ENCODE measurements at places on chromosomes 12 and 14. TPM values are rescaled to one million over a fixed set of nuclear protein-coding genes. Genes with fewer than 3 reads are reported as not detected.

The NFE2 gene
- polyA plus RNA-seq = 0.34 TPM

- no peak for DNase-seq
These were observed 6.7 kb downstream of the PAPOLA start for GRCh38 chr14:96508900-96509299.

DNA sequence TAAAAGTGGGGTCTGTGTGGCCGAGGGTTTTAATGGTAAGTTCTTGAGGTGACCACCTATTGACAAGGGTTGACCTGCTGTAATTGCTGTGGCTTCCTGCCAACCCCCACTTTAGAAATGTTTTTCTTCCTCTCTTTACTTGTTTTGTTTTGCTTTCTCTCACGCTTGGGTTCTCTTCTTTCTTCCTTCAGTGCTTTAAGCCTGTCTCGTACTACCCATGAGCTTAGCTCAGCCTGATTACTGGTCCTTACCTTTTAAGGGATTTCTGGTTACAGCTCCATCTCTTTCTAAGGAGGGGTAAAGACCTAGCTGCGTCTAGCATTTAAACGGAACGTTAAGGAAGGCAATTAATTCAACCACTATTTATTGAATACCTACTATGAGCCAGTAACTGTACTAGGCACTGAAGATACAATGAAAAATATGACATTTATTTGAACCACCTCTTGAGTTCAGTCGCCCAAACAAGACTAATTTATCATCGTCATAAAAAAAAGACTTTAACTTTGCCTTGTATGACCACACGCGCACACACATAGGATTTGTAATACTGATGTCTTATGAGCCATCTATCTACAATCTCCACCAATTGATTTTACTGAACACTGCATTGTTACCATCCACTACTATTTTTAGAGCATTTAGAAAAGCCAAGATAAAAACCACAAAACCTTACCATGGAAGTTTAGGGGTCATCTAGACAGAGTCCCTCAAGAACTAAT is 888 bp upstream of the PPP1R12A start:
- no peak for DNase-seq

The PRB4 gene
- not detected for polyA plus RNA-seq

The LRFN5 gene
- 12.7 TPM for polyA plus RNA-seq

DNA sequence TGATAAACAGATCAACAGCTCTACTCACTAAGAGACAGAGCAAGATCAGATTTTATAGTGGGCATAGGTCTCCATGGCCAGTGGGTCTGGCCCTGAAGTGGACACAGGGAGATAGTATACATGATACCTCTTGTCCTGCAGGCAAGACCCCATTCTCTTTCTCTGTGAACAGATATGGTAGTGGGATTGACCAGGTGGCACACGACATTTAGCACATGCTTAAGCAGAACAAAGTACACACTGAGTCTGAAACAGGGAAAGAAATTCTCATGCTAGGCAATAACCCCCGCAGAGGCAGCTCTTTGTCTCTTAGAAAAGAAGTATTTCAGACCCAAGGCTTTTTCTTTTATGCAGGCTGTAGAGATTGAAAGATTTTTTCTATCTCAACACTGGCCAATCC is 1331.2 kb downstream of the FSCB start:
- no peak for DNase-seq

- no peak for DNase-seq
These were observed 181.1 kb downstream of the PTPN11 start for GRCh38 chr12:112599871-112600270.

DNA sequence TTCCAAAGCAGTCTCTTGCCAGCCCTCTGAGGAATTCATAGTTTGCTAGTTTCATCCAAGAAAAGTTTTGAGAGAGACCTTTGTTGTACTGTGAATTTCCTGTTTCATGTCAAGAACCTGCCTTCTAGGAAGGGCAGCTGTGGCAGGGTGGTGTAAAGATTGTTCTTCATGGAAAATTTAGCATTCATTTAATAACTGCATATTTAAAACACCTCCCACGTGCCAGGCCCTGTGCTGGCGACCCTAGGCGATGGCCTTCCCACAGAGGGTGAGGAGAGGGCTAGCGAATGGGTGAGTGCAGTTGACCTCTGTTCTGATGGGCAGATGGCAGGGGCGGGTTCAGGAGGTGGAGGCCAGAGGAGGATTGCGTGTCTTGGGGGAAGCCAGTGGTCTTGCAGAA is 43.2 kb downstream of the MLXIP start:
- no peak for DNase-seq

GRCh38 chr12:12461923-12462315 is 100.7 kb downstream of the DUSP16 start:
- DNase-seq = no peak

GRCh38 chr14:102234331-102235264 is 70.4 kb downstream of the MOK start:
- no peak for DNase-seq

- no peak for DNase-seq
These were observed 123.6 kb downstream of the TSPAN9 start for GRCh38 chr12:3200814-3201233.

DNA sequence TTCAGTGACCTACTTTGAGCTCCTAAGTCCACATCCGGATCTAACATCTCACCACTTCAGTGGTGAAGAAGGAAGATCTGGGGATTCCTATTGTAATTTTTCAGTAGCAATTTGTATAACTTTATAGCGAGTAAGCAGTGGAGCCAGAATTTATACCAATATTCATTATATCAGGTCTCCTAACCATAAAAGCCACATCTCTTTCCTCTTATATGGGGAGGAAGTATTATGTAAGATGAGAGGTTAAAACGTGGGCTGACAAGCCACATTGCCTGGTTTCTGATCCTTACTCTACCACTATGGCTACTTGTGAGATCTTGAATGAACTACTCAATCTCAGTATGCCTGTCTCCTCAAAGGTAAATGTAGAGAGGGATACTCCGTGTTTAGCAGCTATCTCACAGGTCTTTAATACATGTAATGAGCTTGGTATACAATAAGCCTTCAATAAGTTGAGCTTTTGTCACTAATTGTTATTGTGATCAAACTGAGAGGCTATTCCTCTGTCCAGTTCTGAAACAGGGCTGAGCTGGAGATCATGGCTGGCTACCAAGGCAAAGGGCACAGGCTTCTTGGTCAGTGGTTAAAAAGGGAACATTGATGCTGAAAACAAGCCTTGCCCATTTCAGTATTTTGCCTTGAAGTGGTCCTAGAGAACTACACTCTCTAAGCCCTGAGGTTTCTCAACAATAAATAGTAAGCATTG is 3.3 kb upstream of the TMEM117 start:
- no peak for DNase-seq

The TROAP gene
- 0.48 TPM for polyA plus RNA-seq

GRCh38 chr12:13230500-13230899 is 34.0 kb downstream of the EMP1 start:
- DNase-seq = no peak

DNA sequence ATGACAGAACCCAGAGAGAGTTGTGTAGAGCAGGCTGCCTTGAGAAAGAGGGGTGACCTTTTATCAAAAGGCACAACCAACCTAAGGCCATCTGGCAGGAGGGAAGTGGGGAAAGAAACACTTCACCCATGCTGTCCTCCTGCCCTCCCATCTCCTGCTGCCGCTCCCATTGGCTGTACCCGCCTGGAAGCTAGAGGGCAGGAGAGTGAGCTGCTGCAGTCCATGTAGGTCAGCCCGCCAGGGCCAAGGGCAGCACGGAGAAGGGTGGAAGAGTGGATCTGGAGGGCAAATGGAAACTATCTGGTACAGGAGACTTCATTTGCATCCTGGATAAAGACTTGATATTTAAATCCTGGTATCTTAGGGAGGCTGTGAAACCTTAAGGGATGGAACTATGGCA is 11.5 kb upstream of the CABP1 start:
- no peak for DNase-seq

- no peak for DNase-seq
These were observed 80.3 kb downstream of the UNC79 start for GRCh38 chr14:93511001-93511400.

DNA sequence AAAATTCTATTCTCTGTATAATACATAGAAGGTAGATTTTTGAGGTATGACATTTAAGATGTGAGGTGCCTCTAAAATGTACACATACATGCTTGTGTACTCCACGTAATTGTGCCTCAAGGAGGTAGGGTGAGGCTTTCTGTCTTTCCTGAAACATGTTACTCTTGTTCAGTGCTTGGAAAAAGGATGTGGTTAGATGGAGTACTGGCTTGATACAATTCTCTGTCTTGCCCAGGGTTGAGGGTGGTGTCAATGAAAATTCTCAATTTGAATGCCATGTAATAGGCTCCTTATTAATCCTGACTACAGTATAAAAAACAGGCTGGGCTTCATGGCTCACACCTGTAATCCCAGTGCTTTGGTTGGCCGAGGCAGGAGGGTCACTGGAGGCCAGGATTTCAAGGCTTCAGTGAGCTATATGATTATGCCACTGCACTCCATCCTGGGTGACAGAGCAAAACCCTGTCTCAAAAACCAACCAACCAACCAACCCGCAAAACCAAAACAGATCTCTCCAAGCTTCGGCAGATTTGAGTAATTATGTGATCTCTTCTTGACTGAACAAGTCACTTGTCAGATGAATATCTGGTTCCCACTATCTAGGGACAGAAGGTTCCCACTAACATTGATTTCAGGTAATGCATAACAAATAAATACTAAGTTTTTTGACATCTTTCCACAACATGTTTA is 41.6 kb downstream of the RCOR1 start:
- no peak for DNase-seq

- DNase-seq = no peak
These were observed at the start of gene GDF3 for GRCh38 chr12:7695566-7696197. Gene GDF3, minus strand, starts transcription at chr12:7695775. Its CDS starts 47 bp downstream, at chr12:7695728.

The CCDC198 gene
- polyA plus RNA-seq = 0.05 TPM

- no peak for DNase-seq
These were observed 30.8 kb downstream of the CACNA1C start for GRCh38 chr12:2083561-2083960.

The ATXN3 gene
- 14.9 TPM for polyA plus RNA-seq

DNA sequence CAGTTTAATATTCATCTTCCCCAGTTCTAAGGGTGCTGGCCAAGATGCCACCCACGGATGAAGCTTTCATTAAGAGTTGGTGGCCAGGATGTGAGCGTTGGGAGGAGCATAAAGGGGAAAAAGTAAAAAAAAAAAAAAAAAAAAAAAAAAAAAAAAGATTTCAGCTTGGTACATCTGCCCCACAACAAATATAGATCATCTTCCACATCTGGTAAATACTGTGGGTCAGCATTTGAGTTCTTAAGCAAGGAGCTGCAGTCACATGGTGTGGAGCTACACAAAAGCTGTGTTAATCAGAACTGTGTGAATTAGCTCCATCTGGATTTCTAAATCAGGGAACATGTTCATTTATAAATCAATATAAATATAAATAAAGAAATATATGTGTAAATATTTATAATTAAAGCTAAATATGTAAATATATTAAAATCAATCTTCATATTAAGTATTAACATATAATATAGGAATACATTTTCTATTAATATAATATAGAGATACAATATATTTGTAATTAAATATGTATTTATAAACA is 262.3 kb downstream of the NUAK1 start:
- DNase-seq = no peak

DNA sequence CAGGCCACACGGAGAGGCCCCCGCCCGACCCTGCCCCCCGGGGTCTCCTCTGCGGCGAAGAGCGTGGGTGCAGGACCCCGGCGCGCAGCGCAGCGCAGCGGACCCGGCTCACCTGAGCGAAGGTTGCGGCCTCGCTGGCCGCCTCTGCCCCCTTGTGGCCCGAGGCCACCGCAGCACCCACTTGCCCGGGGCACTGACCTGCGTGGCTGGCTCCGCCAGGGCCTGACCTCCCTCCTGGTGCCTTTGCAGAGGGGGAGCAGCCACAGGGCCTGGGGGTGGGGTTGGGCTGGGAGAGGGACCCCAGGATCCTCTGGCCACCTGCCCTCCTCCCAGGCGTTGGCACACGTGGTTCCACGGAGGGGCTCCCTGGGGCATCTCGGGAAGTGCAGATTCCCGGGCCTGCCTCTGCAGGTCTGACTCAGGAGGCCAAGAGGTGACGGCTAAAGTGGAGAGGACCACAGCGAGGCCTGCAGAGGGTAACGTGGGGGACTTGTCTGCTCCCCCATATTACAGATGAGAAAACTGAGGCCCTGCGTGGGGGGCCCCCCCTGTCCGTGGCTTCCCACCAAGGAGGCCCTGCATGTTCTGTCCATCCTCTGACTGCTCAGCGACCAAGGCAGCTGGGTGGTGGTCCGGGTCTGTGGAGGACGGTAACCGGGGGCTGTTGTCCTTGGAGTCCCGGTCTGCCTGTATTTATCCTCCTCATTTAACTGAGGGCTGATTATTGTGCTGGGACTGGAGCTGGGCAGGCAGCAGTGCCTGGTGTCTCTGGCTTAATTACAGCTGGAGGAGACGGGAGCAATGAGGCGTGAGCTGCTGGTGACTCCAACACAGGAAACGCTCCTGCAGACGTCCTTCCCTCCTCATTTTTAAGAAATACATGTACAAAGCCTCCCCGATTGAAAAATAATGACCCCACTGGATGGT is 67.9 kb upstream of the BEGAIN start:
- no peak for DNase-seq

The TMED8 gene
- 6.3 TPM for polyA plus RNA-seq

DNA sequence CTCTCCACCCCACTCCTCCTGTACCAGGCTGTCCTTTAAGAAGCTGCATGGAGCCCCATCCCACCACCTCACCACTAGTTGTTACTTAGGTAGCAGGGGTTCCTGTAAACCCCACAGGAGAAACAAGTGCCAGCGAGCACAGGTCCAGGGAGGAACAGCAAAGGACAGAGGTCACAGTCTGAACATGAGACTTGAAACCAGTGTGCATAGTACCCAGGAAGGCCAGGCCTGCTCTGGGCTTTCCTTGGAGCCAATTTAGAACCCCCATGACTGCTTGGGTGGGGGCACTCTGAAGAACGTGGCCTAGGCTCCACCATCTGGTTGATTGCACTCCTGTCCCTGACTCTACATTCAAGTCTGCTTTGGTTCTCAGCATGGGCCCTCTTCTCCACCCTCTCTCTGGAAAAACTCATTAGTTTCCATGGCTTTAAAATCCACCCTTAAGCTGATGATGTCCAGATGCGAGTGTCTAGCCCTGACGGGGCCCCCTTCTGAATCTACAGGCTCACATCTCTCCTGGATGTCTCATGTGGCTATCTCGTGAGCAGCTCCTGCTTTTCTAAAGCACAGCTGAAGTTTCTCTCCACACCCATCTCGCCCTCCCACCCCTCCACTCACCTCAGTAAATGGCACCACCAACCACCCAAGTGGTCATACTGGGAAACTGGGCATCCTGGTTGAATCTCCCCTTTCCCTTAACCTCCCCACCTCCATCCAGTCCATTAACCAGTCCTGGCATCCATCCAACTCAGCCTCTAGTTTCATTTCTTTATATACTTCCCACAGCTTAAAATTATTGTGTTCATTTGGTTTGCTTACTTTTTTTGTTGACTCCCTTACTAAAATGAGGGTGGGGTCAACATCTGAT is 8.4 kb downstream of the KRT3 start:
- no peak for DNase-seq

The KRT75 gene
- polyA plus RNA-seq = not detected

The EDDM3A gene
- not detected for polyA plus RNA-seq

The HCAR1 gene
- 0.46 TPM for polyA plus RNA-seq

The CMA1 gene
- 2.1 TPM for polyA plus RNA-seq

All from urinary bladder (tissue), 4 donors.